ENCODE measurements at places on chromosomes 4 and X.

- no peaks in the 10 kb centered on the region for H3K36me3 ChIP-seq
- H3K4me1 ChIP-seq: no peaks in the 10 kb centered on the region
- no peak overlapping the region for H3K27ac ChIP-seq
- H3K4me3 ChIP-seq: no peak overlapping the region
- DNase-seq: peak; percentile 93
These were observed 38.6 kb downstream of the PHOX2B start for GRCh38 chr4:41709844-41710481.

GRCh38 chr4:12446657-12447185, 1018.0 kb upstream of the HS3ST1 start:
- no peak overlapping the region for H3K27ac ChIP-seq
- no peaks in the 10 kb centered on the region for H3K27me3 ChIP-seq
- no peak overlapping the region for H3K4me3 ChIP-seq
- DNase-seq: peak; percentile 49
- H3K36me3 ChIP-seq: no peaks in the 10 kb centered on the region

GRCh38 chr4:150268444-150268843, 190.2 kb downstream of the DCLK2 start:
- H3K27ac ChIP-seq: no peak overlapping the region
- peak; percentile 30 for DNase-seq
- peaks cover 3% of the 10 kb centered on the region for H3K4me1 ChIP-seq
- H3K27me3 ChIP-seq: no peaks in the 10 kb centered on the region

- H3K36me3 ChIP-seq: peaks cover 5% of the 10 kb centered on the region
- H3K4me3 ChIP-seq: no peak overlapping the region
- no peak for DNase-seq
- H3K27me3 ChIP-seq: no peaks in the 10 kb centered on the region
- no peak overlapping the region for H3K27ac ChIP-seq
These were observed 2.7 kb upstream of the PYURF start for GRCh38 chr4:88526221-88526815.

GRCh38 chrX:56763556-56764152, 34.6 kb downstream of the NBDY start:
- peaks cover 7% of the 10 kb centered on the region for H3K4me1 ChIP-seq
- DNase-seq: no peak
- no peak overlapping the region for H3K27ac ChIP-seq
- no peaks in the 10 kb centered on the region for H3K27me3 ChIP-seq
- H3K4me3 ChIP-seq: no peak overlapping the region

- peaks cover 3% of the 10 kb centered on the region for H3K27me3 ChIP-seq
- no peak overlapping the region for H3K27ac ChIP-seq
- DNase-seq: no peak
- H3K36me3 ChIP-seq: no peaks in the 10 kb centered on the region
- H3K4me1 ChIP-seq: no peaks in the 10 kb centered on the region
These were observed 57.4 kb downstream of the MOSPD2 start for GRCh38 chrX:14930663-14931062.

DNA sequence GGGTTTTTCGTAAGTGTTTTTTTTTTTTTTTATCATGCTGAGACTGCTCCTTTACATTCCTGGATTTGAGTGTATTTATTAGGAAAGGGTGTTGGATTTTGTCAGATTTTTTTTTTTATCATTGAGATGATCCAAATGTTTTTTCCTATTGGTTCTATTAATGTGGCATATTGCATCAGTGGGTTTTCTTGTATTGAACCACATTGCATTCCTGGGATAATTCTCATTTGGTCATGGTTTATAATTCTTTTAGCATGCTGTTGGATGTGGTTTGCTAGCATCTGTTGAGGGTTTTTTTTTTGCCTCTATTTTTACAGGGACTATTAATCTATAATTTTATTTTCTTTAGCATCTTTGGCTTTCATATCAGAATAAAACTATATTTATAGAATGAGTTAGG, 28.8 kb downstream of the COL4A5 start:
- H3K27ac ChIP-seq: no peak overlapping the region
- peak; percentile 29 for DNase-seq
- no peaks in the 10 kb centered on the region for H3K36me3 ChIP-seq
- H3K27me3 ChIP-seq: no peaks in the 10 kb centered on the region

GRCh38 chr4:166014411-166014810, 141.4 kb downstream of the TLL1 start:
- H3K27ac ChIP-seq: no peak overlapping the region
- H3K4me1 ChIP-seq: no peaks in the 10 kb centered on the region
- no peak overlapping the region for H3K4me3 ChIP-seq

- no peak for DNase-seq
- H3K36me3 ChIP-seq: no peaks in the 10 kb centered on the region
- no peak overlapping the region for H3K4me3 ChIP-seq
- no peaks in the 10 kb centered on the region for H3K27me3 ChIP-seq
These were observed 62.2 kb downstream of the SH3RF1 start for GRCh38 chr4:169208516-169208915.

DNA sequence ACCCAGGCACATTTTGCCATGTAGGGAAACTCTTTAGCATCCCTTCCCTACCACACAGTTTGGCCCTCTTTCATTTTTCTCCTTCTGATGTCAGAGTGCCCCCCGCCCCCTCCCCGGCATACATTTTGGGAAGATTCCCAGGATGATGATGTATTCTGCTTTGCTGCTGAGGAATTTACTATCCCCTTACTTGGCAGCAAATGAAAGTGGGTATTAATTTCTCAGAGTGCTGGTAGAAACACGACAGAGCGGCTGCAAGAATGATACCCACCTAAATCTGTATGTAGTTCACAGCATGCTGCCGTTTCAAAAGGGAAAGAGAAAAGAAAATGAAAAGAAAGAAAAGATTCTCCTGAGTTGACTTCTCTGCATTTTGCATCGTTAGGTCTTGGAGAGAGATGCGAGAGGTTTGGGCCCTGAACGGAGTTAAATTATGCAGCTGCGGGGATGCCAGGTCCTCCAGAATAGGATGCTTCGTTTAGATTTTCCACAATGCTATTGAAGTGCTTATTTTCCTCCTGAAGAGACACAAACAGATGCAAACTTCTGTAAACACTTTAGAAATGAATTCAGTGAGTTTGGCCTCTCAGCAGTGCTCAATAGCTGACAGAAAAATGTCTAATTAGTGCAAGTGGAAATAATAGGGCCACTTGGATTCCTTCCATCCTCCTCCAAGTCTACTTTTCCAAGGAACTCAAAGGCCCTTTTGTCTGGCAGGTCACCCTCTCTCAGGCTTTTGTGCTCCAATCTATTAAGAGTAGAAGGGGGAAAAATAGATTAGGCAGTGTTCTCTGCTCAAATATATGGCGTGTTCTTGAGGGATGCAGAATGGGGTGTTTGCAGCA, 106.2 kb downstream of the ALPK1 start:
- H3K4me1 ChIP-seq: no peaks in the 10 kb centered on the region
- no peak for DNase-seq
- no peak overlapping the region for H3K27ac ChIP-seq
- H3K36me3 ChIP-seq: no peaks in the 10 kb centered on the region

DNA sequence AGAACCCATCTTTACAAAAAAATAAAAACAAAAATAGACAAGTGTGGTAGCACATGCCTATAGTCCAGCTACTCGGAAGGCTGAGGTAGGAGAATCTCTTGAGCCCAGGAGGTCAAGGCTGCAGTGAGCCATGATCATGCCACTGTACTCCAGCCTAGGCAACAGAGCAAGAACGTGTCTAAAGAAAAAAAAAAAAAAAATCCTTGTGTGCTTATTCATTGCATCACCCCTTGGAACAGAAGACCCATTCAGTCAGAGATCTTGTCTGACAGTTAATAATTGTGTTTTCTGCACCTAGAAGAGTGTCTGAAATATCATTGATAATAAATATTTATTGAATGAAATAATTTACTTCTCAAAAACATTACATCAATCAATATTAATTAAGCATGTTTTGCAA, 97.4 kb upstream of the TBL1X start:
- H3K4me1 ChIP-seq: no peaks in the 10 kb centered on the region
- H3K4me3 ChIP-seq: no peak overlapping the region
- no peak for DNase-seq

- H3K36me3 ChIP-seq: no peaks in the 10 kb centered on the region
- H3K27me3 ChIP-seq: no peaks in the 10 kb centered on the region
- H3K4me1 ChIP-seq: no peaks in the 10 kb centered on the region
- no peak overlapping the region for H3K27ac ChIP-seq
- no peak for DNase-seq
These were observed 612.6 kb downstream of the STPG2 start for GRCh38 chr4:97530676-97531075.

DNA sequence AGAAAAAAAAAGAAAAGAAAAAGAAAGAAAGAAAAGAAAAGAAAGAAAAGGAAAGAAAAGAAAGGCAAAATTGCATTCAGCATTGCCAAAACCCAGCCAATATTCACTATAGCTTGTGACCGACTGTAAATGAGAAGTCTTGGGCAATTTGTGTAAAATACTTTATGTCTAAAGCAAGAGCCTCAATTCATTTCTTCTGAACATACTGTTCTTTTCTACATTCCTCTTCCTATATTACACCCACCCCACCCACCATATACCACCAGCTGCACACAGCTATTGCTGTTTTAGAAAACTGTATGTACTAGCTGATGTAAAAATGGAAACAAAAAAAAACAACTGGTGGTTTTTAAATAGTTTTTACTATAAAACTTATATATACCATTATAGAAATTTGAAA, 156.9 kb upstream of the TTC29 start:
- H3K4me1 ChIP-seq: peaks cover 3% of the 10 kb centered on the region
- H3K4me3 ChIP-seq: no peak overlapping the region
- no peak overlapping the region for H3K27ac ChIP-seq
- no peaks in the 10 kb centered on the region for H3K36me3 ChIP-seq

DNA sequence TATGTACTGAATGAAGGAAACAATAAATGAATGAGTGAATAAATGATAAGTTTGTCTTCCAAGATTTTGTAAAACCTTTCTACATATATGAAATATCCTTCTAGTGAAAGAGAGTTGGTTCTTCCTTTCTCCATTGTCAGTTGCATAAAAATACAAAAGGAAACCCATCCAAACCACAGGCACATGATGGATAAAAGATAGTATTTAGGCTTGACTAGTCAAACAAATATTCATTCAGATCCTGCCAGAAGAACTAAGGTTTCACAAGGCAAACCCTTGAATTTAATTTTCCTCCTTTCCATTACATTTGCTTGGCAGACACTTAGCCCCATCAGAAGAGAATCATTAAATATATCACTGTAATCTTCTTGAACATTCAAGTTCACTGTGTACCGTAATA, 208.4 kb downstream of the COL25A1 start:
- no peak overlapping the region for H3K4me3 ChIP-seq
- no peaks in the 10 kb centered on the region for H3K4me1 ChIP-seq
- H3K27ac ChIP-seq: no peak overlapping the region
- DNase-seq: no peak
- H3K27me3 ChIP-seq: no peaks in the 10 kb centered on the region

DNA sequence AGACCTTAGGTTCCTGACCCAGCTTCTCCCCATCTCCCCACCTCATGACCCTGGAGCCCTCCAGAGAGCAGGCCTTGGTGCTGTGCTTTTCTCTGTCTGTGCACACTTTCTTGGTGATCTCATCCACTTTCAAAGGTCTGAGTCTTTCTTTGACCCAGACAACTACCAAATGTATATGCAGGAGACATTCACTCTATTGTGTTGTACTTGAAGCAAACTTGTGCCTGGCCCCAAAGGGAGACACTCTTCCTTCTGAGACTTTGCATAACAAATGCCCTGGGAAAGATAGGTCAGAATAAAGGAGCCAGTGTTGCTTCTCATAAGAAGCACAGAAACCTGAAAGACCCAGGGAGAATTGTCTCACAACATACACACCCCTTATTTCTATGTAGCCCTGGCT, 54.3 kb upstream of the TLR2 start:
- no peaks in the 10 kb centered on the region for H3K4me1 ChIP-seq
- H3K36me3 ChIP-seq: peaks cover 36% of the 10 kb centered on the region
- no peak overlapping the region for H3K27ac ChIP-seq
- no peaks in the 10 kb centered on the region for H3K27me3 ChIP-seq
- H3K4me3 ChIP-seq: no peak overlapping the region

DNA sequence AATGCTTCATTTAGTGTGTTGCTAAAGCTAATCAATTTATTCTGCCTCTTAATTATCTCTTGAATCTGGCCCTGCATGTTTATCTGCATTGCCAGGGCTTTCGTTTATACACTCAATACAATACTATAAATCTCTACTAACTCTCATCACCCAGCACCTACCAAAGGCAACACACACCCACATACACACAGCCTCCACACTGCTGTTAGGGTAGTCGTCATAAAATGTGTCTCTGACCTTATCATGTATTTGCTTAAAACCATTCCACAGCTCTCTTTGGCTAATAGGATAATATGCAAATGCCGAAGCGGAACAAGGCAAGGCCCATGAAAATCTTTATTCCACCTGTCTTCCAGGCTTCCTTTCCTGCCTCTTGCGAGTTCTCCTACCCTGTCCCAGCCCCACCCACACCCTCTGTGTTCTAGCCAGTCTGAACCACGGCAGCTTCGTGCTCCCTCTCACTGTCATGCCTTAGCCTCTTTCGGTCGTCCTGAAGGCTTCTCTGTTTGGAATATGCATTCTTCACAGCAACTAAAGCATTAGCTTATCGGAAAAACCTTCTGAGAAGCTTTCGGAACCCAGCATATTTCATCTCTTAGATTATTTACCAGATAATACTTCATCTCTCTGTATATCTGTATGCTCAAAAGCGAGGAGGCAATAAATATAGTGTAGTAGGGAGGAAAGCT, 333.5 kb downstream of the TENM3 start:
- H3K36me3 ChIP-seq: no peaks in the 10 kb centered on the region
- peaks cover 4% of the 10 kb centered on the region for H3K4me1 ChIP-seq
- H3K27ac ChIP-seq: peak overlapping the region; percentile 30
- no peak overlapping the region for H3K4me3 ChIP-seq
- DNase-seq: no peak

GRCh38 chr4:152310257-152310656, 225.6 kb downstream of the FBXW7 start:
- peak overlapping the region; percentile 65 for H3K27ac ChIP-seq
- H3K36me3 ChIP-seq: peaks cover under 1% of the 10 kb centered on the region
- peaks cover 4% of the 10 kb centered on the region for H3K4me1 ChIP-seq
- no peaks in the 10 kb centered on the region for H3K27me3 ChIP-seq
- peak; percentile 95 for DNase-seq
- no peak overlapping the region for H3K4me3 ChIP-seq

DNA sequence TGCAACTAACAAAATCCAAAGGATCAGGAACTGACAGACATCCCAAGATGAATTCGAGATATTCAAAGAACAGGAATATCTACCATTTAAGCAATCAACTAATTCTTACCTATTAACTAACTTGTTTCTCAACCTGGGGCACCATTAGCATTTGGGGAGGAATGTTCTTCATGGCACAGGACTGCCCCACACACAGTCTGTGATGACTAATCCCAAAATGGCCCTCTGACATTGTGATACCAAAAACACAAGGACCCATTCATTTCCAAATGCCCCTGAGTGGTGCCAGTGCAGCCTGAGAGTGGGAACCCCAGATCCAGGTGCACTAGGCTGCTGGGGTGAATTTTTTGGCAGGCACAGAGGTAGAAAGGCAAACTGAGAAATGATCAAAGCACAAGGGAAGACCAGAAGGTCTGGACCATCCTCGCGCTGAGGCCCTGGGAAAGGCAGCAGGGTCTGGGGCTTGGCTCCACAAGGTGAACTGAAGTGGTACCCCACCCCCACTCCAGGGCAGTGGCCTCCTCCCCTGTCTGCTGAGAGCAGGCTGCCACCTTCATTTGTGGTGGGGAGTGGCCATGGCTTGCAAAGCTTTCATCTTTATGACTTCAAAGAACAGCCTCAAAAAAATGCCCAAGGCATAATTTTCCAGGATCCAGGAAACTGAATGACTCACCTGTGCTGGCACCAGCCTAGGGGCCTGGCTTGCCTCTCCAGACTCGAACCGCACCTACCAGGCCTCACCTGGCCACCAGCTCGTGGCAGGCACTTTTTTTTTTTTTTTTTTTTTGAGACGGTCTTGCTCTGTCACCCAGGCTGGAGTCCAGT, 122.4 kb downstream of the BCOR start:
- peaks cover 31% of the 10 kb centered on the region for H3K27me3 ChIP-seq
- no peak overlapping the region for H3K27ac ChIP-seq
- no peak overlapping the region for H3K4me3 ChIP-seq
- no peak for DNase-seq
- peaks cover 11% of the 10 kb centered on the region for H3K4me1 ChIP-seq

Measured in mesenchymal stem cell (in vitro differentiated cells and primary cell).